ENCODE measurements at places on chromosomes 1 and 21. TPM values are rescaled to one million over a fixed set of nuclear protein-coding genes. Genes with fewer than 3 reads are reported as not detected.

DNA sequence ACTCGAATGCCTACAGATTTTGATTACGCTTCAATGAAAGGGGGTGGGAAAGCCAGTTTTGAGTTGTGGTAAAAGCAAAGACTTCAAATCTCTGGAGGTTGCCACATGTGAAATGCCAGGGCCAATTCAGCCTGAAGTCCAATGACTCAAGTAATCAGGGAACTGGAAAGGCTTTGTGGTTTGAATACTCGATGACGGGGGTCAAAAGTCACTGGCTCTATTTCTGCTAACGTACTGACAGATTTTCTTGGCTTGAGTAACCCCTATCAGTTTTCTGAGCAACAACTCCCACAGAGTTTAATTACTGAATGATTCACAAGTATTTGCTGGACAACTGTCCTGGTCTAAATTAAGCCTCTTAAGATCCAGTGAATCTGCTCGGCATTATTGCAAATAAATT is 152.2 kb downstream of the SIPA1L2 start:
- no peak overlapping the region for H3K4me3 ChIP-seq
- no peak overlapping the region for H3K27ac ChIP-seq
- no peaks in the 10 kb centered on the region for H3K27me3 ChIP-seq
- H3K36me3 ChIP-seq: no peaks in the 10 kb centered on the region
- DNase-seq: no peak

DNA sequence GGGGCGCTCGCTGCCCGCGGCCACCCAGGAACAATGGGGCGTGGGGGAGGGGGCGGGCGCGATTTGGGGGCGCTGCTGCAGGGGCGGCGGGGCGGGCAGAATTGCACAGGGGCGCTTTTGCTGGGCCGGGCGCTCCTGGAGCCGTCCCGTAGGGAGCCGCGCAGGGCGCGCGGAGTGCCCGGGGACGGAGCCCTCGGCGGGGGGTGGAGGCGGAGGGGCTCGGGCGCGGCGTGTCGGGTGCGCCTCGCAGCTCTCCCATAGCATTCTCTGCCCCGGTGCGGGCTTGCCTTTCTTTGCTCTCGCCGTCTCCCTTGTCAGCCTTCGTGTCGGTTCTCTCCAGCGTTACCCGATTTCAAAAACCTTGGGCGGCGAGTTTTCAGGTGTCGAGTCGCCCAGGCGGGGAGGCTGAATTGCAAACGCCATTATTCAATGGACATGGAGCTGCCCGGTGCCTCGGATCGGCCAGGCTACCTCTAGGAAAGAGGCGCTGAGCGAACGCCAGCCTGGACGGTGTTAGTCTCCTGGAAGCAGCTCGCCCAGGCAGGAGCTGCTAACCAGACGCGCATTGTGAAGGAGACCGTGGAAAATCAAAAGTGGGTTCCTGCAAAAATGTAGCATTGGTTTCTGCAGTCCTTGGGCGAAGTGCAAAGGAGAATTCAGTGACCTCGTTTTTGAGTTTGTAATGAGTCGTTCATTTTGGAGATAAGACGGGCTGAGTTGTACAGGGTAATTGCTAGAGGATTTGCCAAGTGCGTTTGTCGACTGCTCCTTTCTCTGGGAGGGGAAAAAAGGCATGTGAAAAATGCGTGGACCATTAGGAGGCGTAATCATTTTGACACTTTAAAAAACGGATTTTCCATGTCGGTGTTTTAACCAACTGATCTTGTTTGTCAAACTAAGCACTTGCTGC is 626 bp downstream of the CXADR start:
- no peaks in the 10 kb centered on the region for H3K4me1 ChIP-seq
- no peaks in the 10 kb centered on the region for H3K27me3 ChIP-seq
- H3K36me3 ChIP-seq: no peaks in the 10 kb centered on the region
- H3K27ac ChIP-seq: peak overlapping the region; percentile 81
- DNase-seq: no peak

LCE2A gene
- not detected for total RNA-seq

DNA sequence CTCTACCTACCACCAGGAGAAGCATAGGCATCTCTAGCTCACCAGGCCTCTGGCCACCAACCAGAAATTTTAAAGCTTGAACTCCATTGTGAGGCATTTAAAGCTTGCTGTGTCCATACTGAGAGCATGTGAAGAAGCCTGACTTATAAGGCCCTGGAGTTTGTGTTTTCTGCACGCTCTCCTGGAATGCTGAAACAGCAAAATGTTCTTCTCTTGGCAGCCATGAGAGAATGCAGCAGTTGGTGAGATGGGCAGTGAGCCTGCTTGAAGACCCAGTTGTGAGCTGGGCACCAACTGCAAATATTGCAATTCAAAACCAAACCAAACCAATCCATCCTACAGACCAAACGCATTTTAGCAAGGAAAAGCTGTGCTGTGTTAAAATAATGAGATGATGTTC is 170.0 kb upstream of the IVNS1ABP start:
- DNase-seq: no peak
- H3K4me3 ChIP-seq: no peak overlapping the region
- no peaks in the 10 kb centered on the region for H3K4me1 ChIP-seq
- no peaks in the 10 kb centered on the region for H3K36me3 ChIP-seq

Measured in breast epithelium (tissue), 4 donors.